Neural progenitor cell (in vitro differentiated cells): ENCODE measurements at places on chromosomes 3 and 15. TPM values are rescaled to one million over a fixed set of nuclear protein-coding genes. Genes with fewer than 3 reads are reported as not detected.

Gene CYP1A2
- total RNA-seq = not detected in 2 replicates

Gene SPTSSB
- 1.1 and 1.2 TPM in 2 replicates for total RNA-seq

Gene NLGN1
- total RNA-seq = 27.7 and 34.8 TPM in 2 replicates

Gene IFRD2
- 26.4 and 45.6 TPM in 2 replicates for total RNA-seq

Gene LINGO1
- total RNA-seq = 7.9 and 28.2 TPM in 2 replicates

Gene IL17RB
- 3.4 and 5.5 TPM in 2 replicates for total RNA-seq

Gene GATM
- total RNA-seq = 21.3 and 21.4 TPM in 2 replicates

Gene AMOTL2
- total RNA-seq = 62.9 and 121 TPM in 2 replicates

Gene RHO
- total RNA-seq = not detected in 2 replicates

Gene RARRES1
- total RNA-seq = 0.21 and 0.62 TPM in 2 replicates
